Gastroesophageal sphincter (tissue), 4 donors: ENCODE measurements at places on chromosomes 5 and 9. TPM values are rescaled to one million over a fixed set of nuclear protein-coding genes. Genes with fewer than 3 reads are reported as not detected.

FCN2 gene
- total RNA-seq: not detected

C9orf153 gene
- total RNA-seq: 0.54 TPM

CAPSL gene
- not detected for total RNA-seq

SLC6A19 gene
- total RNA-seq: not detected

PCDHB14 gene
- 12.8 TPM for total RNA-seq

GADD45G gene
- total RNA-seq: 85.6 TPM
